ENCODE measurements at places on chromosomes 5 and 9. TPM values are rescaled to one million over a fixed set of nuclear protein-coding genes. Genes with fewer than 3 reads are reported as not detected.

Gene IFNA2
- not detected for total RNA-seq

Gene IFNA21
- not detected for total RNA-seq

Gene PPP2R2B
- total RNA-seq: 4.0 TPM

Gene ACTBL2
- total RNA-seq: 0.13 TPM

Gene F12
- 4.2 TPM for total RNA-seq

Gene PJA2
- total RNA-seq: 103 TPM

Gene ACER2
- total RNA-seq: 4.2 TPM

Gene FOXD4L4
- total RNA-seq: 0.31 TPM

Gene LPAR1
- 28.2 TPM for total RNA-seq

Gene ZBTB5
- total RNA-seq: 14.1 TPM

Gene LAMC3
- 13.8 TPM for total RNA-seq

Gene COL27A1
- total RNA-seq: 45.6 TPM

Gene SERF1B
- total RNA-seq: 19.9 TPM

Gene CD74
- 2,003 TPM for total RNA-seq

Gene PCDHGB3
- total RNA-seq: 4.4 TPM

Gene CFAP77
- 0.50 TPM for total RNA-seq

Gene PCDHA4
- total RNA-seq: 4.1 TPM

Gene PCDHB2
- total RNA-seq: 2.9 TPM

Gene OBP2B
- total RNA-seq: not detected

Gene HSD17B3
- total RNA-seq: 0.66 TPM

Gene SH3GL2
- total RNA-seq: 3.1 TPM

Gene PLGRKT
- total RNA-seq: 35.2 TPM

Gene GMCL2
- not detected for total RNA-seq

Gene FAM221B
- total RNA-seq: not detected

Gene C9orf153
- total RNA-seq: not detected

Gene TSSK1B
- total RNA-seq: 0.13 TPM

Gene LECT2
- not detected for total RNA-seq

Gene PCDHB16
- 5.1 TPM for total RNA-seq

Gene ARHGEF39
- total RNA-seq: 0.72 TPM
